ENCODE measurements at places on chromosomes 13 and 19. TPM values are rescaled to one million over a fixed set of nuclear protein-coding genes. Genes with fewer than 3 reads are reported as not detected.

DNA sequence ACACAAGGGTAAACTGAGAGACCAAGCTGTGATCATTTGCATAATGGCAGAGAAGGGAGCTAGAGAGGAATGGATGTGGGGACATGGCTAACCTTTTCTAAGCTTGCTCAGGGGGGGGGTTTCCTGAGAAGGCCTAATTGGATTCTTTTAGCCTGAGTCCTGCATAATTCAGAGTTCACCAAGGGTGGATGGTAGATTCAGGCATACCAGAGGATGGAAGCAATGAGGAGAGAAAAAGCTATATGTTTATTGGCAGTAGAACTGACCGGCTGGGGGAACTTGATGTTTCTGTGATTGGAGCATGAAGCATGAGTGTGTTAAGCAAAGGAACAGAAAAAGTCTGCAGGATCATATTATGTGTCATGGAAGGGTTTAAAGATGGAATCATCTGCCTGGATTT lies 65.9 kb upstream of the KLF12 start:
- DNase-seq, result no peak

DNA sequence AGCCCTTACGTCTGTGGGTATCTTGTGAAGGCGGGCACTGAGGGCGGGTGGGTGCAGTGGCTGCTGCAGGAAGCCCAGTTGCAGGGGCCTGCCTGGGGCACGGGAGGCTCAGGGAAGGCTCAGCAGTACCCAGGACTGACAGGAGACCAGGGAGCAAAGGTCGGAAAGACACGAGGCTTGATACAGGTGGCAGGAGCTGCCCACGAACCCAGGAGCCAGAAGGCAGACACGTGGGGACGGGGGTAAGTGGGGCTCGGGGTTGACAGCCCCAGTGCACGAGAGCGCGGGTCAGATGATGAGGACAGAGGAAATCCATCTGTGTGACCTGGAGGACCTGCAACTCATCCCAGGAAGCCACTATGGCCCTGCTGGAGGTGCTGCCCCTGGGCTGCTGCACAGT lies 25.3 kb downstream of the ELAVL1 start:
- DNase-seq, result no peak

- no peak for DNase-seq
These were observed 10.7 kb upstream of the CACNG6 start for GRCh38 chr19:53980539-53981375.

GRCh38 chr13:28532388-28533124 lies 37.6 kb upstream of the FLT1 start:
- peak; percentile 46 for DNase-seq

- no peak for DNase-seq
These were observed 36.8 kb downstream of the ACTN4 start for GRCh38 chr19:38684078-38684861.

- no peak for DNase-seq
These were observed 14.6 kb downstream of the TNFAIP8L1 start for GRCh38 chr19:4653793-4654436.

DNA sequence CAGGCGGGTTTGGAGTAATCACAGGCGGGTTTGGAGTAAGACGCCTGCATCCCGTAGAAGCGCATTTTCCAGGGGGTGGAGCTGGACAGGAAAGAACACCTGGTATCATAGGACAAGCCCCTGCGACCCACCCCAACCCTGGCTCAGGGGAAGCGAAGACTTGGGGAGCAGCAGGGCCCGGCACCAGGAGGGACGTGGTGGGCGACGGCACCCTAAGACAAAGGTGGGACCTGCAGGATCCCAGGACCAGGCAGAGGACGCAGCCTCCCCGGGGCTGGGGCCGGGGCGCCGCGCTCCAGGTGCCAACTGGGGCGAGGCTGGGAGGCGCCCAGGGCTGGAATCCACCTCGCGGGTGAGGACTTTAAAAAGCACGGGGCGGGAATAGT lies 520 bp downstream of the ZNF600 start:
- DNase-seq, result peak; percentile 45

DNA sequence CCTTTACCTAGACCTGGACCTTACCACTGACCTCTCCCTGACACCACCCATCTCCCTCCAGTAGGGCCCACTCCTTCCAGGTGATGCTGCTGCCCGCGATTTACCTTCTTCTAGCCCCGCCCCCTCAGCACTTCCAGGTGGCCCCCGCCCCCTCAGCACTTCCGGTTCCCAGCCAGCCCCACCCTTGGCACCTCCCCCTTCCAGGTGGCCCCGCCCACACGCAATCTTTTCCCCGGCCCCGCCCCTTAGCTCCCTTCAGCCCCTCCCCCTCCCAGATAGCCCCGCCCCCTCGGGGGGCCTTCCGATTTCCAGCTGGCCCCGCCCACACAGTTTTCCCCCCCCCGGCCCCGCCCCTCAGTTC lies 586 bp downstream of the LIG1 start:
- DNase-seq, result peak; percentile 81

DNA sequence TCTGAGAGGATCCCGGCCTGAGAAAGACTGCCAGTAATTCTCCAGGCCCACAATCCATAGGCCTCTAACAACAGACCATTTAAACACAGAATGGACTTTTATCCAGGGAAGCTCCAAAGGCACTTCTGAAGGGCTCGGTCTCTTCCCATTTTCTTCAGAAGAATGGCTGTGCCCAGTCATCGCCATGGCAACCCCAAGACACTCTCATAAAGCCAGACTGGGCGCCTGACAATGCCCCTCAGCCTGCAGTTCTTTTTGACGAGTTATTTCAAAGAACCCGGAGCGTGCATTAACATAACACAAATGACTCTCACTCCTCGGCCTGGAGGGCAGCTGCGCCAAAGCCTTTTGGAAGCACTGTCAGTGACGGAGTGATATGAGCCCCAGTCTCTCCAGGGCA lies 61.0 kb downstream of the RASA3 start:
- no peak for DNase-seq

DNA sequence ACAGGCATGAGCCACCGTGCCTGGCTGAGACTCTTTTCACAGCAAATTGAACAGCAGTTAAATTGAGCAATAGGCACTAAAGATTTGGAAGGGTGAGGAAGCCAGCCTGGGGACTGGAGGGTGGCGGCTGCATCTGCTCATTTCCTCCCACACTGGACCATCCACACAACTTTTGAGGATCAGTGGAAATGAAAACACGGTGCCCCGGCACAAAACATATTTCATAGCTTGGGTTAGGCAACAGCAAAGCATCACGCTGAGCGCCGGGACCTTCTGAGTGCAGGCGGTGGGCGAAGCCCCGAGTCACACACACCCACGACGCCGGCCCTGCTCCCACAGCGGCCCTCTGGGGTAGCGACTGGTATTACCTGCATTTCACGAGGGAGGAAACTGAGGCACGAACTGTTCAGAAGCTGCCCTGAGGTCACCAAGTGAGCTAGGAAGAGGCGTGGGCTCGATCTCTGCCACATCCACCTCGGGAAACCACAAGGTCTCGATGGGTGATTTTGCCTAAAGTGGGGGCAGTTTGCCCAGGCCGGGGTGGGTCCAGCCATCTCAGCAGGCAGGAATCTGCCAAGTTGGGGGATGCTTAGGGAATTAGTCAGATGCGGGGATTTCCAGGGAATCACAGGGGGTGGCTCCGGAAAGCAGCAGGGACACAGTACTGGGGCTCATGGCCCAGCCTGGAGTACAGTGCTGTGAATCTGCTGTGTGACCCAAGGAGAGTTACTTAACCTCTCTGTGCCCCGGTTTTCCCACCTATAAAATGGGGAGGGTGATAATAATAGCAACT lies 3.5 kb upstream of the SBNO2 start:
- no peak for DNase-seq

DNA sequence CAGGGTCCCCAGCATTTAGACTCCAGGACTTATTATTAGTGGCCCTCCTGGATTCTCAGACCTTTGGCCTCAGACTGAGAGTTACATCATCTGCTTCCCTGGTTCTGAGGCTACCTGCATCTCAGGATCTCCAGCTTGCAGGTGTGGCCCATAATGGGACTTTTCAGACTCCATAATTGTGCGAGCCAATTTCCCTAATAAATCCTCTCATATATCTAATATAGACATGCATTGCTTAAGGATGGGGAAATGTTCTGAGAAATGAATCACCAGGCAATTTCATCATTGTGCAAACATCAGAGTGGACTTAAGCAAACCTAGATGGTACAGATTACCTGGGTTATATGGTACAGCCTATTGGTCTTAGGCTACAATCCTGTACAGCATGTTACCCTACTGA lies 116.5 kb upstream of the FBXL3 start:
- no peak for DNase-seq

DNA sequence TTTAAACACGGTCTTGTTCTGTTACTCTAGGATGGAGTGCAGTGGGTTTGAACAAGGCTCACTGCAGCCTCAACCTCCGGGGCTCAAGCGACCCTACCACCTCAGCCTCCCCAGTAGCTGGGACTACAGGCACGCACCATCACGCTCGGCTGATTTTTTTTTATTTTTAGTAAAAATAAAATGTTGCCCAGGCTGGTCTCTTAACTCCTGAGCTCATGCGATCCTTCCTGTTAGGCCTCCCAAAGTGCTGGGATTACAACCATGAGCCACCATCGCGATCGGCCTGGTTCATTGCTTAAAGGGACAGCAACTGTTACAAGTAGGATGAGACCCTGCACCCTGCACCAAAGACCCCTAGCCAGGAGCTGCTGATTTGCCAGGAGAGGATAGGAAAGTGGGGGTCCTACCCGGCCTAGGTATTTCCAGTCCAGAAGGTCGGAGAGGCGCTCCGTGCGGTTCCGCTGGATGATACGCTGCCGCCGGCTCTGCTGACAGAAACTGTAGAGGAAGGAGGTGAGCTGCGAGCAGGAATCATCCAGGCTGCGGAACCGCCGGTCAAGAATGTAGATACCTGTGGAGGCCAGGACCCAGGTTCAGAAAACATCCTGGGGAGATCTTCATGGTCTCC lies 5.1 kb downstream of the FTL start:
- no peak for DNase-seq

GRCh38 chr19:27671876-27672275 lies 1541.1 kb downstream of the UQCRFS1 start:
- DNase-seq, result no peak

DNA sequence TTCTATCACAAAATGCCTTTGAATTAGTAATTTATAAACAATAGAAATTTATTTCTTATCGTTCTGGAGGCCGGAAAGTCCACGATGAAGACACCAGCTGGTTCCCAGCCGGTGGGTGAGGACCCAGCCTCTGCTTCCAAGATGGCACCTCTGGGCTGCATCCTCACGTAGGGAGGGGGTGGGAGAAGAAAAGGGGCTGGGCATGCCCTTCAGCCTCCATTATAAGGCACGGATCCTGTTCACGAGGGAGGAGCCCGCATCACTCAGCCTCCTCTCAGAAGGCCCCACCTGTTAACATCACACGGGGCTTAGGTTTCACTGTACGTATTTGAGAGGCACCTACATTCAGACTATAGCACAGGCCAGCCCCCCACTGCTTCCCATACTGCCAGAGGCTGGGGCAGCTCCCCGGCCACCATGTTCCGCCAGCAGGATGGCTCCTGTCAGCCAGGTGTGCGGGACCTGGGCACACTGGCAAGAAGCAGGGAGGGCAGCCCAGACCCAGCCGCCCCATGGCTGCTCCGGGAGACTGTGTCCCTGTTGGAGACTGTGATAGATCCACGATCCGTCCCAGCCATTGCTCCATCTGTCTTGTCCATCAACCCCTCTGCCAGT lies 131.6 kb downstream of the SOX1 start:
- peak; percentile 16 for DNase-seq

DNA sequence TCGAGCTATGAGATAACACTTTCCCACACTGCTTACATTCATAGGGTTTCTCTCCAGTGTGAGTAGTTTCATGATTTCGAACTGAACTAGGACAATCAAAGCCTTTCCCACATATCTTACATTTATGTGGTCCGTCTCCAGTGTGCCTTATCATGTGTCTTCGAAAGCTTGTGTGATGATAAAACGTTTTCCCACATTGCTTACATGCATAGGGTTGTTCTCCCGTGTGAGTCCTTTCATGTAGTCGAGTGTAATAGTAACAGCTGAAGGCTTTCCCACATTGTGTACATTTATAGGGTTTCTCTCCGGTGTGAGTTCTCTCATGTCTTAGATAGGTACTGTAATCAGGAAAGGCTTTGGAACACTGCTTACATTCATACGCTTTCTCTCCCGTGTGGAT lies 16.3 kb downstream of the ZNF823 start:
- no peak for DNase-seq

- no peak for DNase-seq
These were observed 12.9 kb upstream of the ZNF780A start for GRCh38 chr19:40103600-40103999.

GRCh38 chr19:2101417-2102335 lies 5.0 kb downstream of the IZUMO4 start:
- DNase-seq, result no peak

DNA sequence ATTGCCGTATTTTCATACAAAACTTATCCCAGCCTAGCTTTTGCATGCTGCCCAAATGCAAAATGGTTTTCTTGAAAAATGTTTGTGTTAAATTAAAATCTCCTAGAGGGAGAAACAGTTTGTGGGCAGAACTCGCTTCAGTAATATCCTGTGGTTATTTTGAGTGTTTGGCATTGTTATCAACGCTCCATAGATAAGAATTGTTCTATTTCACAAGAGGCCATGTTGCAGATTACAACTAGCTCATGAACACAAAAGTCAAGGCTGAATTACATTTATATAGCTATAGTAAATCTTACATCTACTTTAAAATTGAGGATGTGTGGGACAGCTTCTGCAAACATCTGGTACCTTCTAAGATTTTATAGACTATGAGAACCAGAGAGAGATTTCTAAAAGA lies 447.9 kb downstream of the DCT start:
- no peak for DNase-seq

- DNase-seq, result no peak
These were observed 563.1 kb downstream of the EFNB2 start for GRCh38 chr13:105972306-105972721.

The OLFM2 gene
- total RNA-seq, result 100 TPM

The ZNF571 gene
- 6.8 TPM for total RNA-seq

The NLRP5 gene
- total RNA-seq, result not detected

The ZNF254 gene
- total RNA-seq, result 35.7 TPM

The JUND gene
- 274 TPM for total RNA-seq

The BLOC1S3 gene
- 8.0 TPM for total RNA-seq

The PSPN gene
- 3.6 TPM for total RNA-seq

The CNN1 gene
- 29.6 TPM for total RNA-seq

The OR7A5 gene
- total RNA-seq, result not detected

The S1PR2 gene
- total RNA-seq, result 36.9 TPM

All from mesothelial cell of epicardium (in vitro differentiated cells).